ENCODE measurements at places on chromosomes 2 and 18. TPM values are rescaled to one million over a fixed set of nuclear protein-coding genes. Genes with fewer than 3 reads are reported as not detected.

DNA sequence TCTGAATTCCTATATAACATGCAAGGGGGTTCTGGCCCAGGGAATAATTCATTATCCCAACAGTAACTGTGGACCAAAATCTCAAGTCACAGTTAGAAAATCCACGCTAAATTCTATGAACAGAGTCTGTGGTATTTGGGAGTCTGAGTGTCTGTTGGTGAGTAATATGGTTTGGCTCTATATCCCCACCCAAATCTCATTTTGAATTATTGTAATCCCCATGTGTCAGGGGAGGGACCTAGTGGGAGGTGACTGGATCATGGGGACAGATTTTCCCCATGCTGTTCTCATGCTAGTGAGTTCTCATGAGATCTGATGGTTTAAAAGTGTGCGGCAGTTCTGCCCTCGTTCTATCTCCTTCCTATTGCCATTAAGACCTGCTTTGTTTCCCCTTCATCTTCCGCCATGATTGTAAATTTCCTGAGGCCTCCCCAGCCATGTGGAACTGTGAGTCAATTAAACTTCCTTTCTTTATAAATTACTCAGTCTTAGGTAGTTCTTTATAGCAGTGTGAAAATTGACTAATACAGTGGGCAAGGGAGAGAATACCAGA lies 68.3 kb downstream of the NBAS start:
- H3K4me1 ChIP-seq, result no peaks in the 10 kb centered on the region
- no peak for DNase-seq
- H3K36me3 ChIP-seq, result no peaks in the 10 kb centered on the region
- no peak overlapping the region for H3K4me3 ChIP-seq
- H3K27ac ChIP-seq, result no peak overlapping the region

GRCh38 chr18:22790545-22791309 lies 142.4 kb upstream of the RBBP8 start:
- no peak overlapping the region for H3K27ac ChIP-seq
- H3K36me3 ChIP-seq, result no peaks in the 10 kb centered on the region
- H3K4me3 ChIP-seq, result no peak overlapping the region
- peaks cover 9% of the 10 kb centered on the region for H3K4me1 ChIP-seq
- DNase-seq, result no peak

DNA sequence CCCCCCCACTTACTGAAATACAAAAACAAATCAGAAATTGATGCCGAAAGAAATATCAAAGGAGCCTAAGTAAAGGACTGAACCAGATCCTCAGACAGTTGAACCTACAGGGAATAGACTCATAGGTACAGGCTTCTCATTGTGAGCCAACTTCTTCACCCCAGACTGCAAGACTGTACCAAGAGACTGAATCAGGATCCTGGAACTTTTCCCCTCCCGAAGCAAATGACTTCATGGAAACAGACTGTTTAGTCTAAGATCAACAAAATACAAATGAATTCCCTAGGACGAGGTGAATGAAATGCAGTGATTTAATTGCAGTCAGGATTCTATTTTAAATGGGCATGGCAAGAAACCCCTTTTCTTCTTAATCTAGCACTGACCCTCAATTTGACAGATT lies 53.6 kb upstream of the RNF152 start:
- no peaks in the 10 kb centered on the region for H3K4me1 ChIP-seq
- H3K4me3 ChIP-seq, result no peak overlapping the region
- DNase-seq, result no peak
- H3K36me3 ChIP-seq, result no peaks in the 10 kb centered on the region
- H3K27ac ChIP-seq, result no peak overlapping the region

DNA sequence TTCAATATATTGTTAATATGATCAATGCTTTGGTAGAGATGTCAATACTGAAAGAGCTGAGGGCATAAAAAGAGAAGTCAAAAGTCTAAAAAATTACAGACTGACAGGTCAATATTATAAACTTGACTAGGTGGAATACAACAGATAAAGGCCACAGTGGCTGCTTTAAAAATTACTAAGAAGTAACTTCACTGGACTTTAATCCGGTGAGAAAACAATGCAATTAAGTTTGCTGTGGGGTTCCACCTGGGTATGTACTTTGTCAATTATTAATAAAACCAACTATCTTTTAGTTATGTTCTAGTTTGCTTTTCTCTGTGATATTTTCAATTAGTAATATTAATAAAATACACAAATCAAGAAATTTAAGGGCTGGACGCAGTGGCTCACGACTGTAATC lies 44.7 kb downstream of the RAPH1 start:
- H3K4me1 ChIP-seq, result no peaks in the 10 kb centered on the region
- H3K36me3 ChIP-seq, result peaks cover 24% of the 10 kb centered on the region
- no peaks in the 10 kb centered on the region for H3K27me3 ChIP-seq
- no peak overlapping the region for H3K4me3 ChIP-seq
- H3K27ac ChIP-seq, result no peak overlapping the region

DNA sequence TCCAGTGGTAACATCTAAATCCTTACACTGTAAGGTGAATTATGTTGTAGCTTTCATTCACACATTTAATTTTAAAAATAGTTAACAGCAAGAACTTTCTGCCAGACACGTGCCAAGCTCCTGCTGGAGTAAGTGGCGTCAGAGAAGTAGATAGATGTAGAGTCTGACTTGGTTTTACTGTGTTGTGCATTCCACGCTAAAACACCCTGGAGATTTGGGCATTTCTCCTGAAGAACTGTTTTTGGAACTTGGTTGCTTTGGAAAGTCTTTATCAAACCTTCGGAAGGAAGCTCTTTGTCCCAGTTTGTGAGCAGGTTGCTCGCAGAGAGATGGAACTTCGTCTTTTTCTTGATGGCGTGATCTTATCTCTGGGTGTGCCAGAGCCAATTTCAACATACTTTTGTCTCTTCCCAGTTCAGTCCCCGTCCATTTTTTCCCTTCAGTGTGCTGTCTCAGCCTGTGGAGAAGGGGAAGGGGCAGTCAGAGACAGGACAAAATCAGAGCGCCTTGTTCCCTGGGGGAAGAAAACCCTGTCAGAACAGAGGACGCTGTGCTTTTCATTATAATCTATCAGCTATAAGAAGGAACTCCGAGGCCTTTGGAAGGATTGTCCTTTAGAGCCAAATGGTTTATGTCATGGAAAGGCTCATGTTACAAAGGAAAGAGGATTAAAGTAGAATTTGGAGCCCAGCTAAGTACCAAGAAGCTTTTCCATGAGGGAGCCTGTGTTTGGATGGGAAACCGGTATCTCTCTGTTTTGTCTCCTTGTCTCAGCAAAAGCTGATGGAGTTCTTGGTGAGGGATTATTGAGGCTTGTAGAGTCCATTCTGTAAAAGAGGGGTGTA lies 18.9 kb downstream of the GRHL1 start:
- no peaks in the 10 kb centered on the region for H3K36me3 ChIP-seq
- no peak overlapping the region for H3K4me3 ChIP-seq
- H3K4me1 ChIP-seq, result peaks cover 8% of the 10 kb centered on the region

GRCh38 chr2:39266139-39266805 lies 22.5 kb upstream of the CDKL4 start:
- no peaks in the 10 kb centered on the region for H3K4me1 ChIP-seq
- H3K36me3 ChIP-seq, result peaks cover 26% of the 10 kb centered on the region
- no peak overlapping the region for H3K4me3 ChIP-seq

- DNase-seq, result no peak
- H3K36me3 ChIP-seq, result no peaks in the 10 kb centered on the region
- no peak overlapping the region for H3K27ac ChIP-seq
- H3K4me3 ChIP-seq, result no peak overlapping the region
Observed at GRCh38 chr2:224085811-224086210, 46.7 kb upstream of the SERPINE2 start.

DNA sequence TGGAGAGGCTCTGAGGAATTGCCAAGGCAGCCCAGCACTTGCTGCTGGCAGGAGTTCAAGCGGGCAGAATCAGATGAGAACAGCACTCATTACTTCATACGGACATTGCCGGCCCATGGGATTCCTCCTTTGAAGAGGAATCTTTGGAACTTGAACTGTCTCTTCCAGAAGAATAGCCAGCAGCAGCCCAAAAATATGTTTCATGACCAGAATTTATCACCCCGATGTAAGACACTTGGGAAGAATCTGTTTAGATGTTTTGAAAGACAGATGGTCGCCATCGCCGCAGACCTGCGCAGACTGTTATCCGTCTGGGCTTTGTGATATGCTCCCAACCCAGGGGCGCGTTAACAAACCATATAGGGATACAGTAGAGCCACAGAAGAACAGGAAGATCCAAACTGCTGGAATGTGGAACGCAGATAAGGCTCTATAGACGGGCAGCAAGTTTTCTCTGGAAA lies 3.7 kb upstream of the ADI1 start:
- H3K36me3 ChIP-seq, result no peaks in the 10 kb centered on the region
- peak overlapping the region; percentile 0 for H3K4me3 ChIP-seq
- H3K27ac ChIP-seq, result peak overlapping the region; percentile 40
- no peak for DNase-seq
- H3K27me3 ChIP-seq, result no peaks in the 10 kb centered on the region
- H3K4me1 ChIP-seq, result peaks cover 36% of the 10 kb centered on the region

DNA sequence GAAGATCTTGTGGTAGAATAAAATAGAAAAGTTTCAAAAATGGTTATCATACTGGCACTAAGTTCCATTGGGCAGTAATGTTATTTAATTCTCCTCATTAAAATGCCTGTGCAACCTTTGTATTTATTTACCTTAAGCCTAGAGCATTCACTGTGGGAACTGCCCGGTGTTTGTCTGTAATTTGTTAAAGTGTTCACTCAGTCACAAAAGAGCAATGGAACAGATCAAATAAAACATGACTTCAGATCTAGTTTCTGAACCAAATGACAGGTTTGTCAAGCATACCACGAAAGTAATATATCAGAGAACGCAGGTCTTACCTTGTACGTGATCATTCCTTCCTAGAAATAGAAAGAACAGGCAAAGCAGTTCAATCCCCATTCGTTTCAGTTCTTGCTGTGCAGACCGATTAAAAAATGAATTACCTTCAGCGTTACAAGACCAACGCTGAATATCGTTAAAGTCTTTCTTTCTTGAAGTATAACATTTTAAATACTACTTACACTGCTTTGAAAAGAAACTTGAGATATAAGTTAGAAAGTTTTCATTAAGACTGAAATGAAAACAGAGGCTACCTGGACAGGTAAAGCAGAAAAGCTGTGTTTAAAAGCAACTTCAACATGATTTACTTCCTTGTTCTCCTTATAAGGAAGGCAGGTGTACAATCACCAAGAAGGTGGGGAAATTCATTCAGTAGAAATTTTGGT lies at the start of gene ITGB6:
ITGB6 (minus strand) TSS at position 590 of the 707 bp plus-strand sequence; CDS start at position 381, 209 bp downstream.
- H3K4me1 ChIP-seq, result no peaks in the 10 kb centered on the region
- DNase-seq, result no peak
- H3K4me3 ChIP-seq, result peak within 1 kb of the TSS; percentile 34
- H3K36me3 ChIP-seq, result no peaks in the 10 kb centered on the region

DNA sequence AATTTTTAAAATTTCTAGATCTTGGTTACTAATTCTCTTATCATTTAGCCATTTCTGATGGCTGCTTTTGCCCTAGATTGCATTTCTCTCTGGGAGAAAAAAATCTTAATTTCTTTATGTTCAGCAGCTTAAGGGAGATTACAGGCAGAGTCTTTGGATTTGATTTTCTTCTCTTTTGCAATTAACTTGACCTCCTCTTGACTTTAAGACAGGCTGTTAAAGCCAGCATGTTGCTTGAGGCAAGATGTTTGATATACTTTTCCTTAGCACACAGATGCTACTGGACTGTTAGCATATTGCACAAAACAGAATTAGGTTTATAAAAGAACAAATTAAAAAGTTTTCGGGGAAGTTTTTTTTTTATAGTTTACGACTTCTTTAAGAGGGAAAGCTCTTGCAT lies 50.0 kb downstream of the XRCC5 start:
- H3K27me3 ChIP-seq, result no peaks in the 10 kb centered on the region
- H3K4me1 ChIP-seq, result no peaks in the 10 kb centered on the region
- peaks cover 49% of the 10 kb centered on the region for H3K36me3 ChIP-seq
- H3K4me3 ChIP-seq, result no peak overlapping the region
- DNase-seq, result no peak

DNA sequence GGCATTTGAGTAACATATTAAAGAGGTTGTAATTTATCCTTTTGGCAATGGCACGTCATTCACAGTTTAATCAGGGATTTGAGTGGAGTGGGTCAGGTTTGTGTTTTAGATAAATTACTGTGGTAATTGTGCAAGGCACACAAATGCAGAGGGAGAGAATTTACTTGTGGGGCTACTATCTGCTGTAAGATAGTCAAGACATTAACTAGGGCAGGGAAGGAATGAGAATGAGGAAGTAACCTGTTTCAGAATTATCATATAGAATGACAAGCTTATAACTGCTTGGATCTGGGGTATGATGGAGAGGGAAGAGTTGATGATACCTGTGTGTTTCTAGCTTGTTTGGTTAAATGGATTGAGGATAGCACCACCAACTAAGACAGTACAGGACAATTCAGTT lies 58.9 kb upstream of the ZSWIM2 start:
- no peaks in the 10 kb centered on the region for H3K36me3 ChIP-seq
- no peak overlapping the region for H3K27ac ChIP-seq
- H3K4me3 ChIP-seq, result no peak overlapping the region
- H3K4me1 ChIP-seq, result no peaks in the 10 kb centered on the region
- no peak for DNase-seq

DNA sequence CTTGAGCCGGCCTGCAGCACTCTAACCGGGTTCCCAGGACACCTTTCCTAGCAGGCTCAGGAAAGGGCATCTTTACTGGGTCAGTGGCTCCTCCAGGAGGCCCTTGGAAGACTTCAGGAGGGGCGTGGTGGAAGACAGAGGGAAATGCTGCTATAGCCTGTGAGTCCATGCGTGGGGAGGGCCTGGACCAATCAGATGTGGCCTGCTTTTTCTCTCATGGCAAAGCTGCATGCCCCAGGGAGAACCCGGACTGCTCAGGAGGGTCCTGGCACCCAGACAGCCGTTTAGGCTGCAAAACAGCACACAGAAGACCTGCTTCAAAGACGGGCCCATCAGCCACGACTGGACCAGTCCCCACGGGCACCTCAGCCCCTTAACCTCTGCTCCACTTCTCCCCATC lies 84.4 kb downstream of the EIPR1 start:
- no peak overlapping the region for H3K27ac ChIP-seq
- H3K27me3 ChIP-seq, result no peaks in the 10 kb centered on the region
- peak; percentile 15 for DNase-seq
- H3K4me1 ChIP-seq, result no peaks in the 10 kb centered on the region
- no peaks in the 10 kb centered on the region for H3K36me3 ChIP-seq

DNA sequence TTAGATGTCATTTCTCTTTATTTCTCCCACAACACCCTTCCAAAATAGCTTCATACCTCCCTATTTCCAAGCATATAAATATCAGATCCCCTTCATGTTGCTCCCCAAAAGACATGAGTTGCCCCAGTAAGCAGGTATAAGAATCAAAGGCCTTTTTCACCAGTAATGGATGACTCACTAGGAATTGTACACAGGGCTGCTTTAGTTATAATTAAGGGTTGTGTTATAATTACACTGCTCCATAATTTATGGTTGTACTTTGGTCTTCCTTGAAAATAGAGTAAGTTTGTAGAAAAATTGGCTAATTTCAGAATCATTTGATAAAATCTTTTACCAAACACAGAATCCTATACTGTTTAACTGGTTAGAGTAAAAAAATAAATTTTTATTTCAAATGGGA lies 8.8 kb upstream of the AQP4 start:
- no peak overlapping the region for H3K27ac ChIP-seq
- H3K4me3 ChIP-seq, result no peak overlapping the region
- no peak for DNase-seq
- H3K4me1 ChIP-seq, result no peaks in the 10 kb centered on the region
- H3K27me3 ChIP-seq, result no peaks in the 10 kb centered on the region

TXNDC2 gene
- total RNA-seq, result not detected

HOXD9 gene
- total RNA-seq, result not detected

SERPINB8 gene
- total RNA-seq, result 10.1 TPM

DSG3 gene
- not detected for total RNA-seq

NYAP2 gene
- total RNA-seq, result 3.1 TPM

NT5DC4 gene
- total RNA-seq, result 5.2 TPM

VWA3B gene
- 5.2 TPM for total RNA-seq

RETSAT gene
- 48.6 TPM for total RNA-seq

IGFBP2 gene
- 82.8 TPM for total RNA-seq

COL4A4 gene
- total RNA-seq, result 30.8 TPM

DAW1 gene
- 0.66 TPM for total RNA-seq

All from upper lobe of left lung (tissue), 6 donors.